ENCODE measurements at places on chromosomes 2 and 18.

DNA sequence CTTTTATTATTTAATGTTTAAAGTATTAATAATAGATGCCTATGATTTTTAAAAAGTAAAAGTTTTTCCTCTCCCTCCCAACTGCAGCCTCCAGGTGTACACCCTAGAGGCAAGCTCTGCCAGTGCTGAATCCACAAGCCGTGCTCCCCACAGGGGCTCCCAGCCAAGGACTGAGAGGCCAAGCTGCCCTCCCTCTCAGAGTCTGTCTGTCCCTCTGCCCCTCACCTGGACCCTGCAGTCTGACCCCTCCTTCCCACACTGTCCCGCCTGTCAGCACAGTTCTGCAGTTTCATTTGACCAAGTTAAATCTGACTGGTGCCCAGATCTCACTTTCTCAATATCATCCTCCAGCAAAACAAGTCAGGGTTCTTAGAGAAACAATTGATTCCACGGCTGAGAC, 14.8 kb upstream of the PROC start:
- DNase-seq = no peak
- no peaks in the 10 kb centered on the region for H3K36me3 ChIP-seq
- H3K27ac ChIP-seq = peak overlapping the region; percentile 32
- H3K4me1 ChIP-seq = peaks cover 29% of the 10 kb centered on the region
- no peaks in the 10 kb centered on the region for H3K27me3 ChIP-seq
- no peak overlapping the region for H3K4me3 ChIP-seq

GRCh38 chr2:160726046-160726445, 232.4 kb upstream of the RBMS1 start:
- no peak overlapping the region for H3K4me3 ChIP-seq
- peaks cover 4% of the 10 kb centered on the region for H3K36me3 ChIP-seq
- no peaks in the 10 kb centered on the region for H3K4me1 ChIP-seq
- H3K27me3 ChIP-seq = peaks cover 12% of the 10 kb centered on the region
- DNase-seq = no peak
- H3K27ac ChIP-seq = no peak overlapping the region

DNA sequence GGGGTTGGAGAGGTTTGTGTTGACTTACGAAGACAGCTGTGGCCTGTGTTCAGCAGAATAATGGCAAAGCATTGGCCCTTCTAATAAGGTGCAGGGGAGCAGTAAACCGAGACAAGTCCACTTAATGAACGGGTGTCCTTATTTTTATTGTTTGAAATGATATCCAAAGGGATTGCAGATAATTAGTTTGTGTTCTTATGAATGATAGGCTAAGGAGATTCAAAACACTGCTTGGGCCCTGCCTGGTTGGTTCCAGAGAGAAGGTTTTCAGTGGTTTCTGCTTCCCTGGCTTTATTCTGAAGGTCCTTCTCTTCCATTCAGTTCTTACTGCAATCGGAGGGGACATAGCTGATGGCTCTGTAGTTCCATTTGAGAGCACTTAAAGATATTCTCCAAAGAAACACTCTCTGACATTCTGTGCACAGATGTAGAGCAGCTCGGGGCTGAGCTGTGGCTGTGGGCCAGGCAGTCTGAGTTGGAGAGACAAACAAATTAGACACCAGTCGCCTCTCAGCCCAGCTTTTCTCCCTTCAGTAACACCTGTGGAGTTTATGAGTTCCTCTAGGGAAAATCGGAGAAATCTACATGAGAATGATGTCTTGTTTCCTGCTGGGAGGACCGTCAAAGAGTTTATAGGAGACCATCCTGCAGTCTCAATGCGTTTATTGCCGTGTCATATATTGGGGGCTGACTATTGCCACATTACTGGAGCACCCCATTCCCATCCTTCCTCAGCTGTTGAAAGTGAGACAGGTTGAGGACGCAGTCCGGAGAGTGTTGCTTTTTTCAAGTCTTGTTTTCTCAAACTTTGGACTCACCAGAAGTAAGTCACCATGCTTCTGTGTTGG, 6.5 kb downstream of the GREB1 start:
- no peak overlapping the region for H3K4me3 ChIP-seq
- H3K36me3 ChIP-seq = peaks cover 1% of the 10 kb centered on the region
- DNase-seq = no peak
- H3K27ac ChIP-seq = no peak overlapping the region
- H3K4me1 ChIP-seq = no peaks in the 10 kb centered on the region

DNA sequence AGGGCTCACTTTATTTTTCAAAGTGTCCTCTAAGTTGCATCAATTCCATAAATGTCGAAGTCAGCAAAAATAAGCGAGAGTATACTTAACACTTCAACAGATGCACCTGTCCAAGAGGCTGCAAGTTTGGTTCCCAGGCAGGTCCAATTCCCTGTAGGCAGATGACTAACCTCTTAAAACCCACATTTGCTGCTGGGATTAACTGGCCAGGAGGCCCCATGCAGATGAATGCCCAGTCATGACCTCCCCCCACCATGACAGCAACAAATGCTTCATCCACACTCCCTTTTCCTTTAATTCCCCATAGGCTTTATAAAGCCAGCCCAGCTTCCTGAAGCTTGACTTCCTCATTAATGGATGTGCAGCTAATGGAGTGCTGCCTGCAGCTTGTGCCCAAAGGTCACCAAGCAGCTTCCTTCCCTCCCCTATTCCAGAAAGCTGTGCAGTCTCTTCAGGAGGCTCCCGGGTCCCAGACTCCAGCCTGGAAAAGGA, 35.7 kb downstream of the REEP1 start:
- peaks cover 56% of the 10 kb centered on the region for H3K27me3 ChIP-seq
- H3K36me3 ChIP-seq = no peaks in the 10 kb centered on the region
- H3K4me1 ChIP-seq = no peaks in the 10 kb centered on the region
- H3K4me3 ChIP-seq = no peak overlapping the region
- no peak overlapping the region for H3K27ac ChIP-seq

- H3K4me3 ChIP-seq = no peak overlapping the region
- no peak overlapping the region for H3K27ac ChIP-seq
- peaks cover 41% of the 10 kb centered on the region for H3K27me3 ChIP-seq
- no peaks in the 10 kb centered on the region for H3K4me1 ChIP-seq
- no peak for DNase-seq
- H3K36me3 ChIP-seq = no peaks in the 10 kb centered on the region
These were observed 288.0 kb upstream of the HDAC4 start for GRCh38 chr2:239688840-239689239.

All from stimulated activated naive B cell treated with anti-CD40 and anti-IgM and Interleukin-4, amounts not matched to agents 10 μg/mL and 1 μg/mL and 100 μg/mL, for 72 hours (primary cell).